WERI-Rb-1 (cell line): ENCODE measurements at places on chromosomes 3 and 15.

GRCh38 chr15:74770211-74770903 is 11.5 kb upstream of the CSK start:
- no peak for DNase-seq

DNA sequence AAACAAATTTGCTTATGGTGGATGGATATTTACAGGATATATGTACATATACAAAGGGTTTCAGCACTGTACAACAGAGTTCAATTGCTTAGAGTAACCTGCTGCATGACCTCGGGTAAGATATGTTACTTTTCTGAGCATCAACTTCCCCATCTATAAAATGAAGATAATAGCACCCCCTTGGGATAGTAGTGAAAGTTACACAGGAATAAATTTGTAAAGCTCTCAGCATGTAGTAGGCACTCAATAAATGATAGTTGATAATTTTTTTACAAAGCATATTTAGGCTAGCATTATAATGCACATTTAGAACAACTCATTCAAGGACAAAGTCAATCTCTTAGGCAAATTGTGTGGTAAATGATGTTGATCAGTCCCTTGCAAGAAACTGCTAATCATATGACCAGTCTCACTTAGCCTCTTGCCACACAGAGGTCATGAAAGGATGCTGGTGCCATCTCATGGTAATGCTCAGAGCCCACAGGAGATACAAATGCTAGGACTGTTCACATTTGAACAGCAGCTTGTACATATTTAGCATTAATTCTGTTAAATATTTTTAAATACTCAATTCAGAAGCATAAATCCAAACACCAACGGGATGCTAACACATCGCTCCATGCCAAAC is 123.9 kb downstream of the MAGI1 start:
- DNase-seq: no peak

DNA sequence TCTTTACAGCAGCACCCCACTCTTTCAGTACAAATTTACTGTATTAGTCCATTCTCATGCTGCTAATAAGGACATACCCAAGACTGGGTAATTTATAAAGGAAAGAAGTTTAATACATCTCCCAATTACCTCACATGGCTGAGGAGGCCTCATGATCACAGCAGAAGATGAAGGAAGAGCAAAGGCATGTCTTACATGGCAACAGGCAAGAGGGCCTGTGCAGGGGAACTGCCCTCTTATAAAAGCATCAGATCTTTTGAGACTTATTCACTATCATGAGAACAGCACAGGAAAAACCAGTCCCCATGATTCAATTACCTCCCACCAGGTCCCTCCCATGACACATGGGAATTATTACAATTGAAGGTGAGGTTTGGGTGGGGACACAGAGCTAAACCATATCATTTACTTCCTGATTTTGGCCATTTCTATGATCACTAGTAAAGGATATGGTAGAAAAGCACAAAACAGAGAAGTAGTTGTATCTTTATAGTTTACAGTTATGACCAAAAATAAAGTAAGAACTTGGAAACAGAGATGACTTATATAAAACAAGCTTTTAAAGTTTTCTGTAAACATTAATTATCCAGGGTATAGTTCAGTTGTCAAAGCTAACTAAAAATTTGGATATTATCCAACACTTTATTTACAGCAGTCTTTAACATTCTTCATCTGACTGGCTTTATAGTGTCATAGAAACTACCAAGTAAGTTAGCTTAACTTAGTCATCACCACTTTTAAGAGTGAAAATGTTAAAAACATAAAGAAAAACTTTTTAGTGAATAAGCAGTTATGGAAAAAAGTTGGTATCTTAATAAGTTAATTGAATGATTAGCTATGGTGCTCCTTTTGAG is 40.2 kb downstream of the P2RY1 start:
- no peak for DNase-seq

DNA sequence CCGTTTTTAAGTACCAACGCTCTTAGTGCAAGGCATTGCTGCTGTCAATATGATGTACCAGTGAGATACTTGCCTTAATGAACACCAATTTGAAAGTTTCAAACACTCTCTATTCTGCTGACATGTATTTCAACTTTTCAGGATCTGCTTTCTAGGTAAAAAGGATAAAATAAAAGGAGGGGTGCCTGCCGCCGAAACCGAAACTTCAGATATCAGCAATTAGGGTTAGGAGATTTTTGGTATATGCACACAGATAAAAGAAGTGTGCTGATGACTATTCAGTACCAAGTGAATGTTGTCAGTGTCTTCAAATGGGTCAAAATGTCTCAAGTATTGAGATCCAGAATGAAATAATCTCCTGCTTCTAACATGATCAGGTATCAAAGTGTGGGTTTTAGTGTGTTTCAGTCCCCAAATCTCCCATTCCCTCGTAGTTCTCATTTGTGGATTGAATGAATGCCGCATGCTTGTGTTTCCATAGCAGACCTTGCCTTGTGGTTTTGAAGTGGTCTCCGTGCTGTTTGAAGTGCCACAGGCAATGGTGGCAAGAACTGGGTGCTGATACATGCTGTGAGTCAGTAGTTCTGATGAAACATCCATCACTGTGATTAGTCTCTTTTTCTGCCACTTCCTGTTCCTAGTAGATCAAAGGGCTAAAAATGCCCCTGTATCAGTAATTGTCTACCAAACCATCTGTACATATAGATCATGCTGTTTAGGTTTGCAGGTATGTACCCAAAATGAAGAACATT is 22.5 kb downstream of the CHST14 start:
- no peak for DNase-seq
